Fibroblast of the aortic adventitia (primary cell): ENCODE measurements at places on chromosomes 5 and 9.

GRCh38 chr5:57186194-57186593 lies 12.3 kb downstream of the GPBP1 start:
- no peak for DNase-seq

GRCh38 chr5:75052192-75053053 lies at the start of gene GCNT4:
Gene GCNT4, minus strand, starts transcription at chr5:75052558. Its CDS starts 22,521 bp downstream, at chr5:75030037.
- DNase-seq, result peak; percentile 34

DNA sequence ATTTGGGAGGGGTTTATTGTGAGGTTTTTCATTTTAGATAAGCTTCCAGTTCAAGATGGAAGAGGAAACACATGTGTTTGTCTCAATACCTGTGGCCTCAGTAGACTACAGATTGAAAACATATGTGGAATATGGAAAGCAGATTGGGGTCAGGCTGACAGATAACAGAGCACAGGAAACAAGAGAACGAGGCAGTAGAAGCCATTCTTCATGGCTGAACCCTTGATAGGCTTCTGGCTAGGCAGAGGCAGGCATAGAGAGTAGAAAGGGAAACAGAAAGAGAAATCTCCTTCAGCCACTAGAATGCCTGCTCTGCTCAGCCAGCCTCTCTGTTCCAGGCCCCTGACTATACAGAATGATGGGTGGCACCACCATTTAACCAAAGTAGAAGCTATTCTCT lies 152.5 kb downstream of the MUSK start:
- peak; percentile 70 for DNase-seq

DNA sequence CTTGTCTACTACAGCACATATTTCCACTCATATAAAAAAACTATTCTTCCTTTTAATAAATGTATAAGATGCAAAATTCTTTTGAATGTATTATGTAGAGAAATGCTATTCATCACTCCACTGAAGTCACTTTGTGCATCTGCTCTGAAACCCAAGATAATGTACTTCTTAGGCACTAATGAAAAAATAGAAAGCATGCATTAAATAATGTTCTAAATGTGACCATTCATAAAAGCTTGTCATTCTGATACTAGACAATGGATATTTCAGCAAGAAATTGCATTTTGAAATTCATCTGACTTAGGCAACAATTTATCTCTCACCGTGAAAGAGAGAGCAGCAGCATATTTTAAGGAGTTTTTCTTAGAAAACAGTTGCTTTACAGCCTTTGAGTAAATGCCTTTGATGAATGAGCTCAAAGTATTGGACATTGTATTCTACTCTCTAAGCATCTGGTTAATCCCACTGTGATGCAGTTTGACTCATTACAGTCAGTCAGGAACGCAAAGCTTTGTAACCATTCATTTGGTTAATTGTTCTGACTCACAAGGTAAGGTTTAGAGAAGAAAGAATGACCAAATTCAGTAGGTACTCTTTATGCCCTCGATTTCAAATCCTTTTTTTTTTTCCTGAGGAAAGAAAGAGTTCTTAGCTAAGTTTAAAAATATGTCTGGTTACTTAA lies 2233.8 kb upstream of the C9orf72 start:
- DNase-seq, result no peak

GRCh38 chr9:133995012-133995896 lies 3.1 kb upstream of the VAV2 start:
- DNase-seq, result no peak

- no peak for DNase-seq
These were observed 75.0 kb upstream of the XPA start for GRCh38 chr9:97772145-97772544.
